Gastroesophageal sphincter (tissue), 4 donors: ENCODE measurements at places on chromosomes 2 and 18. TPM values are rescaled to one million over a fixed set of nuclear protein-coding genes. Genes with fewer than 3 reads are reported as not detected.
A peak's percentile ranks its signal among the peaks of the same experiment; 100 is the strongest.

- no peak for ATAC-seq
Observed at GRCh38 chr2:220835583-220835982, 736.5 kb downstream of the EPHA4 start.

GRCh38 chr2:96108541-96109360 lies 7.6 kb downstream of the ADRA2B start:
- peak; percentile 44 for ATAC-seq

DNA sequence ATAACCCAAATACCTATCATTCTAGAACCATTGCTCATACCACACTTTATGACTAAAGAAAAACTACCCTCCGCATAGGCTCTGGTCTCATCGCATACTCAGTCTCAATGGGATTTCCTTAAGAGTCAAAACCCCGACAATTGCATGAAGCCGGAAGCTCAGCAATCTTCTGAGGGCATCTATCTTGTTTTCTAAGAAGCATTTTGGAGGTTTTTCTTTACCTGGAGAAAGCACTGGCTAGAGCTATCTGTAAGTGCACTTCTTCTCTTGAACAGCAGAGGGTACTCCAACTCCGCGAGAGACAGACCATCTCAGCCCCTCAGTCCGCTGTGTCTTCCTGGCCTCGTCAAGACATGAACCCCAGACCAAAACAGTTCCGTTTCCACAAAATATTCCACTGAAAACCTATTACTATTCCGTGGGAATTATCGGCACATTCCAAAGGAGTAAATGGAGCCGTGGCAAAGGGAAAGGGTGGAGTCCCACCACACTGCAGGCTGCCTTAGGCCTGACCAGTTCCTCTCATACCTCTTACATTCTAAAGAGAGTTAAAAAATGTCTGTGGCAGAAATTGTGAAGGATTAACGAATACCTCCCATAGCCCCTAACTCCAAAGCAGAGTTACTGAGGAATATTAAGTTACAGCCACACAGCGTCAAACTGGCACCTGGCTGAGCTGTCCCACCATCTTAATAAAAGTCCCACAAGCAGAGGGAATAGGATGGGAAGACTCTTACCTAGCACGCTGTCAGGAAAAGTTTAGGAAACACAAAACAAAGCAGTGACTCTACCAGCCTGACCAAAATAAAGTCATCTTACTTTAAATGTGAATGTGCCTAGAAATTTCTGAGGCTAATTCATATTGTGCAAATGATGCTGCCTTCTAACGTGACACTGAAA lies 325.6 kb upstream of the VRK2 start:
- peak; percentile 51 for ATAC-seq

DNA sequence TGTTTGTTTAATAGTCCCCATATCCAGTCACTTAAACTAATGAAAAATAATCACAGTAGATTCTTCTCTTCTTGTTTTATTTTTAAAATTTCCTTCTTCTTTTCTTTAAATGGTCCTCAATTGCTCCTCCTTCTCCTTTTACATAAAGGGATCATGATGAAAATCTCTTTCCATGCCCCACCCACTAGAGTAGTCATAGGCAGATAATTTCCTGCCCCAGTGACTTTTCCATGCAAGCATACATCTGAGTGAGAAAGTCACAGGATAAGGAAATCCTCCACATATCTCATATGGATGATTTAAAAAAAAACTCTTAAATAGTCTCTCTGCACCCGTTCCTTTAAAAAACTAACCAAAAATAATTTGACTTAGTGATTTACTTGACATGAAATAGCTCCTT lies 552.3 kb upstream of the SETBP1 start:
- ATAC-seq = no peak

DNA sequence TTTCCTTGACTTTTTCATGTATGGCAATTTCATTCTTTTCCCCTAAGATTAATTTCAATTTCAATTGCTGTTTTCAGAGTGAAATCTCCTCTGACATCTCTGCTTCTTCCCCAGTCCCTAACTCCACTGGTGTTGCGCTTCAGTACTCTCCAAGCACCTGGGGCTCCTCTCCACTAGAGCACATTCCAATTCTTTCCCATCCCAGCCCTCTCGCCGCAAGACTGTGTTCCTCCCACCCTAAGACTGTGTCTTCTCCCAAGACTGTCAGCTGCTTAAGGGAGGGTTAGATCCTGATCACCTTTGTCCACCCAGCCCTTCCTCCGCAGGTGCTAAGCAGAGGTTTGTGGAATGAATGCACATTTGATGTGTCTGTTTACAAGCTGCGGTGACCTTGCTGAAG lies 255.7 kb upstream of the CCDC68 start:
- no peak for ATAC-seq

- peak; percentile 81 for ATAC-seq
Observed at GRCh38 chr18:36811430-36811829, 17.4 kb downstream of the TPGS2 start.

DNA sequence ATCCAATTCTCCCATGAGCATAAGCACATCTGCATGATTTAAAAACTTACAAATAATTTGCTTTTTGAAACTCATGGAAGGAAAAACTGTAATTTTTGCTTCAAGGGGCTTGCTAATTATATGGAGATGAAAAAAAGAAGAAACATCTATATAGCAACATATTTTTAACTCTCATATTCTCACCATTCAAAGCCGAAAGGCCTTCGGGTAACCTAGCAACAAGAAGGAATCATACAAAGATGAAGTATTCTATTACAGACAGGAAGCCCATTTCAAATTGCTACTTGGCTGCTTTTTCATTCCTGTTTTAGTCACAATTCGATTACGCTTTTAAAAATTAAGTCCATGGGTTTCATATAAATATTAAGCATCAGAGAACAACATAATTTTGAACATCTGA lies 39.2 kb upstream of the RNU4ATAC start:
- ATAC-seq = no peak

- ATAC-seq = no peak
Observed at GRCh38 chr18:75183973-75184493, 24.9 kb downstream of the PTGR3 start.

DNA sequence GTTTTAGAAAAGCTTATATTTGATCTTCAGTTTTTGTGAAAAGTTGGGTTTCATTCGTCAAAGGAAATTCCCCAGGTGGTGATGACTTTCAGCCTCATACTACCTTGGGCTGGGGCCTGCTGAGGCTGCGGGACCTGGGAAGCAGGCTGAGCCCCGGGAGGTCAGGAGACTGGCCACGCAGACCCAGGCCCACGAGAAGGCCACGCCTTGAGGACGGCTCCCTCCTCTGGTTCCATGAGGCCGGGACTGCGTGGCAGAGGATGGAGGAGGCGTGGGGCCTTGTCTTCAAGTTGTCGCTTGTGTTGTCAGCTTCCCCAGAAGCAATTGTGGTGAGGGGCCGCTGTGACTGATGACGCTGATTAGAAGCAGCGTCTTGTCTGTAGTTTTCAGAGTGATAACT lies 11.8 kb downstream of the CNDP2 start:
- ATAC-seq = no peak

DNA sequence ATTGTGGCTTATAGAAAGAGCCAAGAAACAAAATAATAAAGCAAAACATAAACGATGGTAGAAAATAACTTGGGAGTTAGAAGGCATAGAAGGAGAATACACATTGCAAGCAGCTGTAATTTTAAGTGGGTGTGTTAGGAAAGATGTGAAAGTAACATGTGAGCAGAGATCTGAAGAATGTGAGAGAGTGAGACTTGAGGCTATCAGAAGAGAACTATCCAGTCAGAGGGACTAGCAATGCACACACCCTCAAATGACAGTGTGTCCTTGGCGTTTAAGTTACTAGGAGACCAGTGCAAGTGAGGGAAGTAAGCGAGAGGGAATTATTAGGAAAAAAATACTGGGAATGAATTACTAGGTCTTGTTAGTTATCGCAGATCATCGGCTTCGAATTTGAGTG lies 304.9 kb downstream of the DSEL start:
- ATAC-seq = no peak

GRCh38 chr2:128523457-128523856 lies 204.8 kb upstream of the HS6ST1 start:
- ATAC-seq = no peak

- ATAC-seq = no peak
Observed at GRCh38 chr2:41079011-41079410, 627.1 kb upstream of the SLC8A1 start.

GRCh38 chr2:239462671-239463506 lies 62.1 kb upstream of the HDAC4 start:
- no peak for ATAC-seq

DNA sequence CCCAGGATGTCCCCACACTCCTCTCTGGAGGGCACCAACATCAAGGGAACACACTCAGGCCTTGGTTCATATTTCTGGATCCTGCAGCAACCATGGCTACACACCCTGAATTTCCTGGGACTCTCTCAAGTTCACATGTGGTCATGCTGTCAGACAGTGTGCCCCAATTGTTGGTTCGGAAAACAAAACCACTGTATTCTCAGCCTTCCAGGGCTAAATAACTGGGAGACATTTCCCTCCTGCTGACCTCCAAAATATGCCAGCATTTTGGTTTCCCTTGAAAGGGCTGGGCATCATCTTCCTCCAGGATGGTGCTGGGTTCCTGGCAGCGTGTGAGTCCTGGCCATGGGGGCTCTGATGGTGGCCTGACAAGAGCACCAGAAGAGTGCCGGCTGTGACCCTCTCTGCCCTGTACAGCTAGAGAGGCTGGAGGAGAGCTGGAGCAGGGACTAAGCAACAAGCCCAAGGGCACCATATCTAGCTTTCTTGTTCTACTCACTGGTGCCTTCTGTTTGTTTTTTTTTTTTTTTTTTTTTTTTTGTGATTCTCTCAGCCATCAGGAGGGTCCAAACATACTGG lies 37.5 kb upstream of the WIPF1 start:
- no peak for ATAC-seq

DNA sequence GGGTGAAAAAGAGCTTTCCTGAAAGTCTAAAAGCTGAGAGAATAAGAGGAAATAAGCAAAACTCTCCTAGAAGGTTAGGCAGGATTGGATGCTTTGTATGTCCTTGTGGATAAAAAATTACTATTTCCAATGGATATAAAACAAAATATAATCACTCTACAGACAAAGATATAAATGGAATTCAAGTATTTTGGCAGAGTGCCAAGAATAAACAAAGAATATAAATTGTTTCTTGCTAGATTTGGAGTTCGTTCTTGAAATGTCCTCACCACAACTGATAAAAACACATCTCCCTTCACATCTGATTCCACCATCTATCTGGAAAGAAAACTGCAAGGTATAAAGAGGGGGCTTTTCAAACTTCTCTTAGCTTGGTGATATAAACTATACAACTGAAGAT lies 13.3 kb downstream of the SULT1C3 start:
- no peak for ATAC-seq

DNA sequence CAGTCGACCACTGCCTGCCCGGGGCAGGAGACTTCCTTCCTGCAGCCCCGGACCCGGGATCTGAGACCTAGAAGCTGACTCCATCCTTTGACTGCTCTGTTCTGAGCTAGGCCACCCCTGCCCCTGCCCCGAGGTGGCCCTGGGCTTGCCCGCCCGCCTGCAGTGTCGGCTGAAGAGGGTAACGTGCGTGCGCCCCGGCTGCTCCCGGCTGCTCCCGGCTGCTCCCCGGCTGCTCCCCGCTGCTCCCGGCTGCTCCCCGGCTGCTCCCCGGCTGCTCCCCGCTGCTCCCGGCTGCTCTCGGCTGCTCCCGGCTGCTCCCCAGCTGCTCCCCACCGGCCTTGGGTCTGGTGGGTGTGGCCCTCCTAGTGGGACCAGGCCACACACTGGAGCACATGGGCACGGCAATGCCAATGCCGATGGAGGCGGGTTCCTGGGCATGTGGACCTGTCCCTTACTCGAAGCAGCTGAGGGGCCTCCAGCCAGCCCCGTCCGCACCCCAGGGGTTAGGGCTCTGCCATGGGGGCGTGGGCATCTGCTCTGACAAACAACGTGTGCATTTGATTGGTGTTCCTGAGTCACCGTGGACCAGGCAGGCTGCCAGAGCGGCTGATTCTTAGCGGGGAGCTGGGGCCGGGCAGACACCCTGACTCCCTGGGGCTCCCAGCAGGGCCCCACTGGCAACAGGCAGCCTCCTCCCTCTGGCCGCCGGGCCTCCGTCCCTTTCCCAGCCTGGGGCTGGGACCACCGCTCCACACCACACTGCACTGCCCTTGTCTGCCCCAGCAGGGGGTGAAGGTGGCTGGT lies 2.0 kb upstream of the GAL3ST2 start:
- ATAC-seq = no peak

DNA sequence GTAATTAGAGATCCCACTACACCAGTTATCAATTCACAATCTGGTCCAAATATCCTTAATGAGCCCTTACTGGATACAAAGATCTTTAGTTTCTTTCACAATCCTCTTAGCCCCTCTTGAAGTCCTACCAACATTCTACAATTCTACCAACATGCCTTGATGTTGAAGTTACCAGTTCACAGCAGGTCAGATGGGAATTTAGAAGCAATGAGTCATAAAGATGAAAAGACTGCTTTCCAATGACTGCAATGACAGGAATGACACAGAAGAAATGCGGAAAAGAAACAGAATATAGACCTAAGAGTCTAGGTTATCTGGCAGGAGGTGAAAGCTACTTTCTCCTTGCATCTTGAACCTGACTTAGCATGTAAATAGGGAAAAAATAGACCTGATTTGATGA lies 24.5 kb downstream of the RTTN start:
- ATAC-seq = no peak

- no peak for ATAC-seq
Observed at GRCh38 chr18:28153485-28154065, 23.4 kb downstream of the CDH2 start.

DNA sequence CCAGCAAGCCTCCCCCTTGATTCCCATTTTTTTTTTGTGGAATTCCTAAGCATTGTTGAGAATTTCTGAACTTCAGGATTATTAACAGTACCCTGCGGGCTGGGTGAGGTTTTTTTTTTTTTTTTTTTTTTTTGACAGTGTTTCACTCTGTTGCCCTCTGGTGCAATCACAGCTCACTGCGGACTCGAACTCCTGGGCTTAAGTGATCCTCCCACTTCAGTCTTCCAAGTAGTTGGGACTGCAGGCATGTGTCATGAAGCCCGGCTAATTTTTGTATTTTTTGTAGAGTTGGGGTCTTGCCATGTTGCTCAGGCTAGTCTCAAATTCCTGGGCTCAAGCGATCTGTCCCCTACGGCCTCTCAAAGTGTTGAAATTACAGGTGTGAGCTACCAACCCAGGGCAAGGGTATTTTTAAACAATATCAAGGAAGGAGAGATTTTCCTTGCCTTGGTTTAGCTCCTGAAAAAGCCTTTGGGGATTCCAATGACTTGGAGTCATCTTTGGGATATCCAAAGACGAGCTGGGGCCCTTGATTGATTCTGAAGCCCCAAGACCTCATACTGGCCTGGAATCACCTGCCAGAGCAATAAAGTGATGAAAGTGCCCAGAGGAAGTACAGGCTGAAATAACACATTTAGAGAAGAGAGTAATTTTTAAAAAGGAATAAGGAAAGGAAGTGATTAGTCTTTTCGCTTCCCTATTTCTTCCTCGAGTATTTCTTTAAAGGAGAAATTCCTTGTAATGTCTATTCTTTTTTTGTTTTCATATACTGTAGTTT lies 240.2 kb downstream of the TGIF1 start:
- no peak for ATAC-seq

- no peak for ATAC-seq
Observed at GRCh38 chr2:220469201-220469600, 841.8 kb downstream of the SLC4A3 start.

Gene GBX2
- total RNA-seq = not detected

Gene INPP1
- total RNA-seq = 18.3 TPM

Gene RIF1
- total RNA-seq = 30.4 TPM

Gene ASAP2
- total RNA-seq = 24.9 TPM

Gene SETBP1
- 87.6 TPM for total RNA-seq

Gene TTN
- total RNA-seq = 10.5 TPM

Gene STARD6
- not detected for total RNA-seq

Gene CWC22
- total RNA-seq = 28.3 TPM

Gene CPLX4
- total RNA-seq = not detected

Gene AKAIN1
- total RNA-seq = not detected

Gene MARS2
- total RNA-seq = 3.7 TPM

Gene AMER3
- not detected for total RNA-seq

Gene SOX11
- total RNA-seq = 0.94 TPM

Gene NRP2
- 429 TPM for total RNA-seq
